H4 (cell line): ENCODE measurements at places on chromosomes 2 and 18. TPM values are rescaled to one million over a fixed set of nuclear protein-coding genes. Genes with fewer than 3 reads are reported as not detected.

The MRO gene
- 0.82 and 1.2 TPM in 2 replicates for total RNA-seq

DNA sequence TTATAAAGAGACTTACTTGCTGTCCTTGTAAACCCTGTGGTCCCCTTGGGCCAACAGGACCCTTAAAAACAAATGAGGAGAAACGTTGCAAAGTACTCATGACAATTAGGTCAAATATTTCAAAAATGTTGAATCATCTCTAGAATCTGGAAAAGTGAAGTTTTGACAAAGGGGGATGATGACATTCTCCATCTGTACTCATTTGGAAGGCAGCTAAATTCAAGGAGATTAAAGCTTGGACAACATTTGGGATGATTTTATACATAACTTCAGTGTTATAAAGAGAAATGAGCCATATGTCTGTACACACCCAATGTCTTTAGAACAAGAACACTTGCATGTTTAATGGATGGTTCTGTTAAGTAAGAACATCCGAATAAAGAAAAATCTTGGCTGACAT is 92.9 kb downstream of the COL5A2 start:
- DNase-seq = no peak

The CRYGB gene
- not detected in 2 replicates for total RNA-seq

The MC4R gene
- total RNA-seq = 0.14 and 0.45 TPM in 2 replicates

The AGBL5 gene
- 25.2 and 27.8 TPM in 2 replicates for total RNA-seq

The SLC5A7 gene
- total RNA-seq = not detected in 2 replicates

The PLCD4 gene
- 0.29 and 1.3 TPM in 2 replicates for total RNA-seq

DNA sequence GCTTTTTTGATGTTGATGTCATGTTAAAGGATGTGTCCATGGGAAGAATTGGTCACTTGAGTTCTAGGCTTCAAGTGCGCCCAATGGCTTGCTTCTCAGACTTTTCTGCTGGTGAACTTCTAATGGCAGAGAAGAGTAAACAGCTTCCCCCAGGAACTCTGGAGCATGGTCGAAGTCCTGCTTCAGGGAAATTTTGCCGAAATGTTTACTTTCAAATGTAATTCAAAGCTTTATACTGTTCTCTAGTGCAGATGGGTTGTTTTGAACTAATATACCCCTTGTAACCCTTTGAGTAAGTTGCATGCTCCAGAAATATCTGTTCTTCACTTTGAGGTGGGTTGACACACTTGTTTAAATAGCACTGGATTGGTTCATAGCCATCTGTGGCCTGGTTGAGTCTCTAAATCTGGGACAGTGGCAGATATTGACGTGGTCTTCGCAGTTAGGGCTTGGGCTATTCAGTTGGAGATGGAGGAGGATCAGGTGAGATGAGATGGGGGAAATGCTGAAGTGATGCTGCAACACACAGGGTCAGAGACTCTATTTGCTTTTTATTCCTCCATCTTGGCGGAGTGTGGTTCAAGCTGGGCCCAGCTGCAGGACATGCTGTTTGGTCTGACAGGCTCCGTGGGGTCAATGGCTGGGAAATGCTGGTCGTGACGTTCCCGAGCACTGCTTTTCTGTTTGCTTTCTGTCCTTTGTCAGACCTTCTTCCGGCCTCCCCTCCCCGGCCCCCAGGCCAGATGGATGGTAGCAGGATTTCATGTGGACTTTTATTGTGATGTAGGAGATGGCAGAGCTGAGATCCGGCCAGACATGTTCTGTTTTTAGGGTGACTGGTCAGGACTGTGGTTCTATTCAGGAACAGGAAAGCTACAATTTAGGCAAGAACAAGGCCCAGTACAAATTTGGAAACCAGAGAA is 35.9 kb downstream of the MYO1B start:
- DNase-seq = no peak

The ADRA2B gene
- 0.10 TPM in 1 of 2 replicates, not detected in the other for total RNA-seq

- no peak for DNase-seq
Observed at GRCh38 chr18:56285387-56286065, 352.9 kb downstream of the TXNL1 start.

The CYP27A1 gene
- 0.21 TPM in 1 of 2 replicates, not detected in the other for total RNA-seq

The IL1RL1 gene
- not detected in 2 replicates for total RNA-seq

DNA sequence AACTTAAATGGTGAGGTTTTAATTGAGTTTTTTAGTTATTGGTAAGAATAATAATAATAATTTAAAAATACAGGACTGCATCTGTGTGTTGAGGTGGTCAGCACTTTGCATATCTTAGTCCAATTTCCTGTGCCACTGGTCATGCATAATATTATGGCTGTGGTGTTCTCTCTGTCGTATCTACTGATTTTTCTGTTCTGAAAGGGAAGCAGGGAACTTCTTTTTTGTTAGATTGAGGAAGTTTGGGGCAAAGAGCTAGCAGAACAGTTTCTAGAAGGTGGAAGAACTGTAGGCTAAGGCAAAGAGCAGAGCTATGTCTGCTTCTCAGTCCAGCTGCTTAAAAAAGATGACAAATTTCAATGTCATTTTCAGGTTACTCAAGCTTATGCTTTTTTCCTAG is 74.3 kb downstream of the XRCC5 start:
- no peak for DNase-seq

The MAB21L4 gene
- not detected in 2 replicates for total RNA-seq

The TEX44 gene
- not detected in 2 replicates for total RNA-seq

- no peak for DNase-seq
Observed at GRCh38 chr2:170394641-170395387, 216.9 kb downstream of the MYO3B start.

The FBXO15 gene
- total RNA-seq = 0.41 TPM in 1 of 2 replicates, not detected in the other
